Activated CD4-positive, alpha-beta T cell treated with anti-CD3 and anti-CD28 coated beads, Interleukin-2, amount 50 U/mL, for 48 hours (primary cell): ENCODE measurements at places on chromosomes 7 and 10.

GRCh38 chr7:32890010-32890792, 1.4 kb downstream of the KBTBD2 start:
- no peak for DNase-seq

GRCh38 chr10:100374200-100374655, 27.2 kb downstream of the SCD start:
- DNase-seq: no peak

- no peak for DNase-seq
These were observed 34.9 kb upstream of the INPP5A start for GRCh38 chr10:132502544-132503300.

GRCh38 chr10:11783558-11783865, 39.6 kb upstream of the PROSER2 start:
- no peak for DNase-seq

- DNase-seq: peak; percentile 63
These were observed 68.3 kb upstream of the LYZL2 start for GRCh38 chr10:30697806-30698205.

GRCh38 chr10:35136263-35136815, 9.7 kb downstream of the CREM start:
- no peak for DNase-seq

- DNase-seq: no peak
These were observed 58.8 kb downstream of the CAV1 start for GRCh38 chr7:116583653-116584052.

GRCh38 chr7:3399858-3400257, 98.8 kb downstream of the SDK1 start:
- DNase-seq: peak; percentile 9

GRCh38 chr10:97065686-97066660, 119.8 kb downstream of the SLIT1 start:
- no peak for DNase-seq

DNA sequence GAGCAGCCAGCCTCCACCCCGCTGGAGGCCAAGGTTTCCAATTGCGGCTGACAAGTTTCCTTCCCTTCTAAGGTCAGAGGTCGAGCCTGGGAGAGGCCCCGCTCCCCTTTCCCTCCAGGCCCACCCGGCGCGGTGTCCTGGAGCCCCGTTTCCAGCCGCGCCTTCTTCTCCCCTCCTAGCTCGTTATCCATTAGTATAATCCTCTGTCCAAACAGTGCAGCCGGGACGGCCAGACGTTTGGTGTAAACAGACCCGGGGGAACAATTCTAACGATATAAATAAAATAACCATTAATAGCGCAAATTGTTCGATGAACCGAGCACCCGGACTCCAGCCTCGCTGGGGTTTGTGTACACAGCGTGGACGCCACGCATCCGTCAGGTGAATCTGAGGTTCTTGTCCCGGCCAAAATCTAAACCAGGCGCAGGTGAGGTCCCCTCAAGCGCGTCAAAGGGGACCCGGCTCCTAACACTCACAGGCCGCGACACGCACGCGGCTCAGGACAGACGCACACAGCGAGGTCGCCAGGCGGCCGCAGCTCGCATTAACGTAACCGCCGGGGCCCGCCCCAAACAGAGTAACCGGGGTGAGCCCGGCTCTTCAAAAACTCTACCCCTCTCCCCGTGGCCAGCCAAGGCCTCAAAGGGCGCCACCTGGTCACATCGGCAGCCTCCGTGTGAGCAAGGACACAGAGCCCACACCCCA, 10.8 kb upstream of the NKX2-3 start:
- DNase-seq: no peak

GRCh38 chr10:77829356-77829755, 97.2 kb downstream of the DLG5 start:
- DNase-seq: no peak

GRCh38 chr7:129804890-129805719, 147.7 kb downstream of the UBE2H start:
- DNase-seq: no peak

DNA sequence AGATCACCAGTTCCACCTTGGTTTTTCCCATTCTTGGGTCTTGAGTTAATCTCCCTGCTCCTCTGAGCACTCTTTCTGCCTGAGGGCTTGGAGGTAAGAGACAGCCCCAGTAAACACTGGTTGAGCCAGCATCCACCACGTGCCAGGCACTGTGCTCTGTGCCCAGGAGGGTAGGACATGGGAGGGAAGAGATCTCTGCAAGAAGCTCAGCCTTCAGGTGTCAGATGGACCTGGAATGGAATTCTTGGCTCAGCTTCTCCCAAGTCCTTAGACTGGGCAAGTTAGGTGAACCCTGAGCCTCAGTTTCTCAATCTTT, 2.5 kb downstream of the ZYX start:
- no peak for DNase-seq

DNA sequence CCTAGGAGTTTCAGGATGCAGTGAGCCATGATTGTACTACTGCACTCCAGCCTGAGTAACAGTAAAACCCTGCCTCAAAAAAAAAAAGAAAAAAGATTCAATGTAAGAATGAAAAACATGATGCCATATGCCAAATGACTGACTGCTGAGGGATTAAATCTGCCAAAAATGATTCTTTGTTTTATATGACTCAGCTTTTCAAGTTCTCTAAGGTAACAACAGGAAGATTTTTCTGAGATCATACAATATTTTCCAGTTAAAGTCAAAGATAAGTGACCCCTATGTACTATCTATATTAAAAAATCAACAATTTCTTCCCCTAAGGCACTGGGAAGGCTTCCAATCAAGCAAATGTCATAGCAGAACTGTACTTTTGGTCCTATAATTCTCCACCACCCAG, 271.2 kb upstream of the IMMP2L start:
- no peak for DNase-seq

GRCh38 chr7:112150823-112151641, 55.2 kb downstream of the DOCK4 start:
- DNase-seq: no peak

GRCh38 chr7:37440738-37441385, 7.8 kb downstream of the ELMO1 start:
- DNase-seq: peak; percentile 51

DNA sequence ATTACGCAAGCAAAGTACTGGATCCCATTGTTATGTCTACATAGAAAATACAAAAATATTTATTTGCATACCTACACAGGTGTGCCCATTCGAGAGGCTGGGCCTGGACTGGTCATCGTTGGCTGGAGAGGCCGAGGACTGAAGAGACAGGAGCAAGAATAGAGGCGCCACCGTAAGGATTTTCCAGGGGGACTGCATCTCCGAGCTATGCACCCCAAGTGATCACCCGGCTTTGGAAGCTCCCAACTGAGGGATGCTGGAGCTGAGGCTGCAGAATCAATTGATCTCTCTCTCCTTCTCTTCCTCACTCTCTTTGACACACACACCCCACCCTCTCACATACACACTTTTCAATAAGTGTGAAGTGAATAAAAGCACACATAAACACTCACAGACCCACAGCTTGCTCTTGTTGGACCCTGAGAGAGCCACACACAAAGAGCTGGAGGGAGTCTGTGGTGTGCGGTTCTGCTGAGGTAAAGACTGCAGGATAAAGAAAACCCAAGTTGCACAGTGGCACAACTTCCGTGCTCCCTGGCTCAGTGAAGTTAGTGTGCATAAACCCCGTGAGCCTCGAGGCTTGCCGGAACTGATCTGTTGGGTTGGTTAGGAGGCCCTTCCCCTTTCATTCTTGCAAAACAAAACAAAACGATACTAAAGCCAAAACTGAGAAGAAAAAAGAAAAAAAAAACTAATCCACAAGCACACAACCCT, at the start of gene AOAH:
AOAH (minus strand) TSS at position 544 of the 714 bp plus-strand sequence; CDS start at position 198, 346 bp downstream.
- peak; percentile 75 for DNase-seq

DNA sequence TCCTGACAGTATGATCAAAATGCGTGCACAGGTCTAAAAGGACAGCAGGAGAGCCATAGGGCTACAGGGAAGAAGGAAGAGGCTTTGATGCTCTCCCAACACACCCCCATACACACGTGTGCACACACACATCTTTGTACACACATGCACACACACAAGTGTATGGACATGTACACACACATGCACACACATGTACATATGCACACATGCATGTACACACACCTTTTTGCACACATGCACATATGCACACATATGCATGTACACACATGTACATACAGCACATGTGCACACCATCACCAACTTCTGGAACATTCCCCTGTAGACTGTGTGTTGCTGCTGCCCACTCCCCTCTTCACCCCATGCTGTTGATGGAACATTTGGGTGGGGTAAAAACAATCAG, 255.6 kb upstream of the CTBP2 start:
- no peak for DNase-seq

DNA sequence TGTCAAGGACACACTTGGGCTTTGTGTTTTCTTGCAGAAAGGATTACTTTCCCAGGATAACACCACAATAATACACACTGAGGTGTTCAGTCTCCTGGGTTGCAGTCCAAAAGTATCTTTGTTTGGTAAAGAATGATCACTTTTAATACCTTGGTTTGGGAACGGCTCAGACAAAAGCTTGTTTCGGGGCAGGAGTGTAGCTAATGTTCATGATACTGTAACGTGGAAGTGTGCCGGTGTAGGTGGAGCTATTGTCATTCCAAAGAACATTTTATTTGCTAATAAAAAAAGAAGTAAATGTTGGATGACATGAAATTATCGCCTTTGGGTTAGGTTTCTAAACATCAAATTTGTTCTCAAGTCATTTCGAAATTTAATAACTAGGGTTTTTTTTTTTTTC, 1.2 kb downstream of the EIF4H start:
- no peak for DNase-seq

- DNase-seq: no peak
These were observed 37.0 kb downstream of the CPVL start for GRCh38 chr7:29109358-29109757.

DNA sequence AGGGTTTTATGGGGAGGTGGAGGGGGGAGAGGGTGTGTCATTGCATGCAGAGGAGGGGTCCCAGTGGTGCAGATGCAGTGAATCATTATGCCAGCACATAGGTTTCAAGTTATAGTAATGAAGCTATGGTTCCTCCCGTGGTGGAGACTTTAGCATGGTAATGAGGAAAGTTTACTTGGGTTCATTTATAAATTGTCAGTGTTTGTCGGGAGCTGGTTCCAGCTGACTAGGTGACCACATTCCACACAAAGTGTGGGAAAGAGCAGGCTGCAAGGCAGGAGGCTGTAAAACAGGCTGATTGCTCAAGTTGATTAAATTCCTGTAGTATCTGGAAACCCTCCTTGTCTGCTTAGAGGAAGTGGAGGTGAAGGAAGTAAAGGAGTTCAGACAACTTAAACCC, 78.9 kb downstream of the SRI start:
- no peak for DNase-seq

GRCh38 chr7:150665896-150666295, 19.6 kb upstream of the GIMAP2 start:
- DNase-seq: no peak

GRCh38 chr10:49207936-49208487, 19.8 kb upstream of the TMEM273 start:
- no peak for DNase-seq

GRCh38 chr10:48786606-48787282, 102.1 kb downstream of the WDFY4 start:
- no peak for DNase-seq

DNA sequence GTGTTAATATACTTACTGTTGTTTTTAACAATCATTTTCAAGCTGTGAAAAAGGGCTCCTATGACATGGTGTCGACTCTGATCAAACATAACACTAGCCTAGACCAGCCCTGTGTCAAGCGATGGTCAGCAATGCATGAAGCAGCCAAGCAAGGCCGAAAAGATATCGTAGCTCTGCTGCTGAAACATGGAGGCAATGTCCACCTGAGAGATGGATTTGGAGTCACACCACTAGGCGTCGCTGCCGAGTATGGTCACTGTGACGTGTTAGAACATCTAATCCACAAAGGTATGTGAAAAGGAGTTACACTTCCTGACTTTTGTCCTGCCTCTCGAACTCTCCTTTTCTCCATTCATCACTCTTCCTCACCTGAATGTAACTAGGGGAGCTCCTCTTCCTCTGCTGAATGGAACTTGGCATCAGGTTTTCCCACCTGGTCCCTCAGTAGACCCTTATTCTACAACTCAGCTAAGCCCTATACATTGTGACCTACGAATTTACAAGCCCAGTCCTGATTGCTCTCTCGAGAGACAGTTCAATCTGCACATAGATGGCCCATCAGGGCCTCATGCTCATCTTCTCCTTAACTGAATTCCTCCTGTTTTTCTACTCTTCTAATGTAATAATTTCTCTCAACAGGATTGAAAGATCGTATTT, 23.0 kb downstream of the ASB15 start:
- peak; percentile 78 for DNase-seq

- DNase-seq: no peak
These were observed 503.3 kb downstream of the SORCS1 start for GRCh38 chr10:106661133-106661766.

GRCh38 chr7:72706521-72706920, 121.5 kb downstream of the TYW1B start:
- no peak for DNase-seq

- no peak for DNase-seq
These were observed 92.4 kb upstream of the RPA3 start for GRCh38 chr7:7810826-7811225.

- DNase-seq: no peak
These were observed 1.6 kb upstream of the NKX2-3 start for GRCh38 chr10:99531026-99531695.

- no peak for DNase-seq
These were observed 94.5 kb upstream of the MKLN1 start for GRCh38 chr7:131233193-131233592.

DNA sequence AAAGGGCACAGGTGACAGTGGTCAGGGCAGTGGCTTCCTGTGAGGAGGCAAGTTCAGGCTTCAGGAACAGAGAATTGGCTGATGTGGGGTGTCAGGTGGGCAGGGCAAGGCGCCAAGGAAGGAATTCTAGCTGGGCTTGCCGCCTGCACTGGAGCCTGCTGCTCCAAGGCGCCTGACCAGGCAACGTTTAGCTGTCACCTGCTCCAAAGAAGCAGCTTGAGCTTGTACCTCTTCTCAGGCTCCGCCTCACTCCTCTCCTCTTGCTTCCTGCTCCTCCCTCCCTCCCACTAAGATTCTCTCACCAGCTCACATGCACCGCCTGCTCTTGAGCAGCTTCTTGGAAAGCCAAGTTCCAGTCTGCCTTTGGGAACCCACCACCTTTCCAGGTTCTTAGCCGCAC, 187.4 kb upstream of the GRB10 start:
- no peak for DNase-seq

- peak; percentile 94 for DNase-seq
These were observed at the start of gene ACTR1A for GRCh38 chr10:102502337-102503151. ACTR1A (minus strand) TSS chr10:102502712; CDS start chr10:102502647, 65 bp downstream.

- no peak for DNase-seq
These were observed 236.5 kb upstream of the PTN start for GRCh38 chr7:137579913-137580640.

GRCh38 chr7:132551439-132551838, 24.8 kb downstream of the PLXNA4 start:
- DNase-seq: no peak

DNA sequence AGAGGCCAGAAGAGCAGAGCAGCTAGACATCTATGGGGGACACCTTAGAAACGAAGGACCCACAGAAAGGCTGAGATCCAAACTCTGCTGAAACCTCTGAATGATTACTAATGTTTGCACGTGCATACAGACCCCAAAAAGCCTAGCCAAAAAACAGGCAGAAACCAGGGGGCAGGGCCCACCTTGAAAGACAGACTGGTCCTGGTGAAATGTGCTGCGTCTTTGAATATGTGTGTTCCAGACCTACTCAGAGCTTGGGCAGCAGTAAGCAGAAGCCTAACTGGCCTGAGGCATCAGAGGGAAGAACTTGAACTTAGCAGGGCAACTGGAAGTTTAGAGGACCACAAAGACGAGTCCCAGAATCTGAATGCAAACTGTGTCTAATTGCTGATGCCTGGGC, 251.8 kb downstream of the TEX36 start:
- DNase-seq: no peak

- DNase-seq: no peak
These were observed 50.9 kb downstream of the ZNF467 start for GRCh38 chr7:149722356-149722957.
